GM10248 (cell line): ENCODE measurements at places on chromosomes 16 and 17.

GRCh38 chr17:4788159-4788806 lies 481 bp upstream of the GLTPD2 start:
- no peak for DNase-seq

GRCh38 chr16:80536238-80536637 lies 4.6 kb upstream of the DYNLRB2 start:
- DNase-seq = no peak

- peak; percentile 33 for DNase-seq
Observed at GRCh38 chr16:20409398-20410120, at the start of gene ACSM5. ACSM5 (plus strand) TSS chr16:20409534; CDS start chr16:20411485, 1,951 bp downstream.

DNA sequence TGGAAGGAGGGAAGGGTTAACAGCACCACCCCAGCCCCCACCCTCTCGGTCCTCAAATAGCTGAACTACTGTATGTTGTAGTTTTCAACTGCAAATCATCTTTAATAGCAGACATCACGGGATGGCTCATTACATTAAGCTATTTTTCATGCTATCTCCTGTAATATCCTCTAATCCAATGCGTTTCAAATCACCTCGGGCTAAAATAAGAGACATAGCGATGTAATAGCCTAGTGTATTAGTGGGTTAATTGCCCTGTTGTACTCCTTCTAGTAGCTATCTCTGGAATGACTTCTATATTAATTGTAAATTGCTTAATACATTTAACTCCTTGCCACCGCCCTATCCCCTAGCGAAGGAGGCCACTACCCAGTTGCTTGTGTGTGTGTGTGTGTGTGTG lies 54.3 kb downstream of the MRM1 start:
- no peak for DNase-seq

DNA sequence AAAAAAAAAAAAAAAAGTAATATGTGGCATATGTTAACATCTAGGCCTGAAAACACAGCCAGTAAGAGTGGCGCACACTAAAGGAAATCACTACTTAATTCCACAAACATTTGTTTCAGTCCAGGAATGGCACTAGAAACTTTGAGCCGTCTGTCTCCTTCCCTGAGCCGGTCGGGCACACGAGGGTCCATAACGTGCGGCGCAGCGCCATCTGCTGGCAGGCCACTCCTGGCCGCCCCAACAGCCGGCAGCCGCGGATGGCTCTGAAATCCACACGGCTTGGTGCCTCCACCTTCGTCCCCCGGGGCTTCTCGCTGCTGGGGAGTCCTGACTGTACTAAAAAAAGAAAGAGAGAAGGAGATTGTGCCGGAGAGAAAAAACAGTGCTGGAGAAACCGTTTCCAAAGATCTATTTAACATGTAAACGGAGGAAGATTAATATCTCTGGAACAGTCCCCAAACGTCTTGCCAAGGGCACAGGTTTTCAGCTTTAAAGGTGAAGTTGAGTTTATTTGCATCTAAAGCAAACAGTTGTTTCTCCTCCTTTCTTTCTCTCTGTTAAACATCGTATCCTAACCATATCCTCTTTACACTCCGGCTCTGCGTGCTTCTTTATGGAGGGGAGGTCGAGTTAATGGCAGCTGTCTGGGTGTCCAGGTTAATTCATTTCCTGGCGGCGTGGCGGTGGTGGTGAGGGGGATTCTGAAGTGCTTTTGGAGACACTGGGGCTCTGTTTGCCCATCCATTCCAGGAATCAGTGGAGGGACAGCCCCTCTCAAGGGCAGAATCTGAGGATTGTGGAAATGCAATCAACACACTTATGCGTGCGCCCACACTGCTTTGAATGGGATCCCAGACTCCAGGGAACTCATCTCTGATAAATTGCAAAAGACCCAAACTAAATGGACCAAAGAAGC lies 611.3 kb upstream of the SALL1 start:
- DNase-seq = peak; percentile 68

DNA sequence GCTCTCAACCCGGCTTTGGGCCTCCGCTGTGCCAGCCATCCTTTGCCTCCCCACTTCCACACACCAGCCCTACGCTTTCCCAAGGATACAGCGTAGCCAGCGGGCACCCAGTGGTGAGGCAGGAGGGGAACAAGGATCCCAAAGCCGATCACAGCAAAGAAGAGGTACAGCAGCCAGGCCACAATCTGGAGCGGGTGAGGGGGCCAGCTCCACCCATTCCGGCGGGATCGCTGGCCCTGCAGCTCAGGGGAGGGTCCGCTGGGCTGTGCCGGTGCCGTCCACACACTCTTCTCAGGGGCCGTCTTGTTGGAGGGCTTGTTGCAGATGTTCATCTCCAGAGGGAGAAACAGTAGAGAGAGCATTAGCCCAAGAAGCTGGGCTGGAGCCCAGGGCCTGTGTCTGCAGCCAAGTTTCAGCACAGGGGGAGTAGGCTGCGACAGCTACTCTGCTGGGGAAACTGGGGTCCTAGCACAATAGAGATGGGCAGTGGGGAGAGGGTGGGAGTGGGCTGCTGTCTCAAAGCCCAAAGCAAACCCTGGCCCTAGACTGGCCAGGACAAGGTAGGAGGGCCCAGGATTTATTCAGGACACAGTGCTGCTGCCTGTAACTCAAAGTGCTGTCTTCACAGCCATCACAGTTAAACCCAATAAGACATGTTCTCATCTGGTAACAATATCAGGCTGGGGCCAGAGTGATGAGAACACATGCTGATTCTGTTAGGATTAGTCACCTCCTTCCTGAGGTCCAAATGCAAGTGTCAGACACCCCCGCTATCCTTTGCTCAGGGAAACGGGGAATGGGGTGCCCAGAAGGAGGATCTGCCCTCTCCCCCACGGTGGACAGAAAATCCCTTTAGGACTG lies 9.9 kb downstream of the ZDHHC1 start:
- DNase-seq = no peak

- no peak for DNase-seq
Observed at GRCh38 chr16:86387468-86388440, 122.6 kb upstream of the FOXF1 start.

- no peak for DNase-seq
Observed at GRCh38 chr16:29204806-29205135, 201.7 kb downstream of the NPIPB11 start.

GRCh38 chr16:27169511-27170071 lies 33.7 kb upstream of the KDM8 start:
- no peak for DNase-seq

DNA sequence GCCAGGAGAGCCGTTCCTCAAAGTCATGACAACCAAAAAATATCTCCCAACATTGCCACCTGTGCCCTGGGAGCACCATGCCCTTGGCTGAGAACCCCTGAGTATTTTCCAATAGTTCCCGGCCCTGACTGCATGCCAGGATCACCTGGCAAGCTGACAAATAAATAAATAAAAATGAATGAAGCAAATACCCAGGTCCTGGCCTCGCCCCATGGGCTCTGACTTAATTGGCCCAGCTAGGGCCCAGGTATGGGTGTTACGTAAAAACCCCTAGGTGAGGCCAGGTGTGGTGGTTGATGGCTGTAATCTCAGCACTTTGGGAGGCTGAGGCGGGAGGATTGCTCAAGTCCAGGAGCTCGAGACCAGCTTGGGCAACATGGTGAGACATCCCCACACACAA lies 2.7 kb upstream of the C16orf74 start:
- no peak for DNase-seq

DNA sequence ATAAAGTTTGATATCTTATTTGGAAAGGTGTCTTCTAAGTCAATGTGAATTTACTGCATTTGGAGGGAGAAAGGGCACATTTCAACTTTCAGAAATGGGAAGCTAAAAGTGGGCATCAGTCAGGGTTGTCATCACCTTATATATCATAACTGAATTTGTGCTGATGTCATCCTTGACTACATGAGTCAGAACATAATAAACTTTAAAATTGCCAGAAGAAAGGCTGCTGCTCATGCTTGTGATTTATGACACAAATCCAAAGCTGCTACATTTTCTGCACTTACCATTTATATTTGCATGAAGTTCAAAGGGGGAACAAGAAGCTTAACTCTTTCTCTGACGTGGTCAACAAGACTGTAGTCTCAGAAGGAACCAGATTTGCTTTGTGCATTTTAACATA lies 196.6 kb downstream of the UTP18 start:
- DNase-seq = no peak

DNA sequence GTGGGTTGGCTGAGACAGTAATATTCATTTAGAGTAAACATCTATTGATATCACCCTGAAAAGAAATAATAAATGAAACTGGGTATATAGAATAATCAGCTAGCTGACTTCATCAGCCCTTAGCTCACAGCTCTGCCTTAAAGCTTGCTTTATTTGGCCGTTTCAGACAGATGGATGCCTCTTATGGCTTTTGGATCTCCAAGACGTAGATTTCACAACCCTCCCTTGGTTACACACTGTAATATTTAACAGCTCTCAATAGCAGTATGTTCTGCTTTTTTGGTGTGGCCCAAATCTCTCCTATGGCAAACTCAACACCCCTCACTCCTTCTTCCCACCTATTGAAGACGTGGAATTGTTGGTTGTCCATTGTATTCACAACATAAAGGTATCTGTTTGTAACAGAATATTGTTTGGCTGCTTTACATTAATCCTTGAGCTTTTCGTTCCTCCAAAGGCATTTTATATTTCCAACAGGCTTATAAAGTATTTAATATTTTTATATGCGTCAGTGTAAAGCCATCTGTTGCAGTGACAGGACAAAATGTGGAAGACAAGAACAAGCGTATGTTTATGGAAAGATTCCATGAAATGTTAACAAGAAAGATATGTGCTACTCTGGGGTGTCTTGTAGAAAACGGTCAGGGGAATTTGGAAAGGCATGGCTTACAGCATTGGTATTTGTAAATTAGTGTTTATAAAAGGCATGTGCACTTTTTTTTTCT lies 837.0 kb upstream of the RBFOX1 start:
- DNase-seq = no peak

GRCh38 chr16:10522966-10523365 lies 57.4 kb downstream of the EMP2 start:
- DNase-seq = no peak

DNA sequence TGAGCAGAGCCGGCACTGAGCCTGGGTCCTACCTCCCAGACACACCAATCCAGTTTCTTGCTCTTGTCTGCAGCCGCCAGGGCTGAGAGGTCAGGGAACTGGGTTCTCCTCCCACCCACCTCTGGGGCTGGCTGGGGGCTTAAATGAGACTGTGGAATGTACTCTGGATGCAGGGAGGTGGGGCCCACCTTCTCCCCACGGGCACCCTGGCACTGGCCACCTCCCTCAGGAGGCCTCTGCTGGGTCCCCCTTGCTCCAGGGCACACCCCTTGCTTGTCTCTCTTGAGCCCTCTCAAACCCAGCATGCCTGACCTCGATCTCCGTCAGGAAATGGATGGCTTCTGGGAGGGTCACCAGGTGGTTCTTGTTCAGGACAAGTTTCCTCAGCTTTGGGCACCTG lies 6.4 kb downstream of the FLII start:
- no peak for DNase-seq

DNA sequence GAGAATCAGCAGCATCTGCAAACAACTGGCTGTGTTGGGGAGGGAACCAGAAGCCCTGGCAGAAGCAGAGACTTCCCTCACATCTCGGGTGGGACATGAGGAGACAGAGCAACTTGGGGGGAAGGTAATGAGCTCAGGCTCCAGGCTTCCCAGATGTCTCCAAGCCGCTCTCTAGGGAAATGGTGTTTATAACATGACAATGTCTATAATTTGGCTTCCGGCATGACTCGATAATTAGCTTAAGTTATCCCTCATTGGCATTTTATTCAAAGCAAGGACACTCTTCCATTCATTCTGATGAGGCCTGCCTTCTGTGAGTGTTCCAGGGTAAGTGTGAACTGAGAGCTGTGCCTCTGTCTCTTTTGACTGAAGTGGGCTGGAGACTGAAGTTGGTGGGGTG lies 14.7 kb upstream of the MLLT6 start:
- no peak for DNase-seq

DNA sequence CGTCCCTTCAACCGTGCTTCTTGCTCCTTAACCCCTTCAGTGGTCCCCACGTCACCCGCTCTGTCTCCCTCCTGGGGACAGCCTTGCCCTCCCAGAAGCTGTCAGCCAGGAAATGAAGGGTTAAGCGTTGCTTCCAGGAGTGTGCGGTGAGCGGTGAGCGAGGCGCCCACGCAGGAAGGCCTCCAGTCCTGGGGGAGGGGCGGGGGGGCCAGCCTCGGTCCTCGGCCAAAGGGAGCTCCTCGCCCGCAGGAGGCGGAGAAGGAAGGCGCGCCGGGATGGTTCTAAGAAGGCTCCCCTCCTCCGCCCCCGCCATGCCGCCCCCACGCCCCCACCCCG lies 2.3 kb downstream of the RBFOX3 start:
- no peak for DNase-seq

GRCh38 chr17:36931697-36932382 lies 5.4 kb upstream of the LHX1 start:
- DNase-seq = no peak

DNA sequence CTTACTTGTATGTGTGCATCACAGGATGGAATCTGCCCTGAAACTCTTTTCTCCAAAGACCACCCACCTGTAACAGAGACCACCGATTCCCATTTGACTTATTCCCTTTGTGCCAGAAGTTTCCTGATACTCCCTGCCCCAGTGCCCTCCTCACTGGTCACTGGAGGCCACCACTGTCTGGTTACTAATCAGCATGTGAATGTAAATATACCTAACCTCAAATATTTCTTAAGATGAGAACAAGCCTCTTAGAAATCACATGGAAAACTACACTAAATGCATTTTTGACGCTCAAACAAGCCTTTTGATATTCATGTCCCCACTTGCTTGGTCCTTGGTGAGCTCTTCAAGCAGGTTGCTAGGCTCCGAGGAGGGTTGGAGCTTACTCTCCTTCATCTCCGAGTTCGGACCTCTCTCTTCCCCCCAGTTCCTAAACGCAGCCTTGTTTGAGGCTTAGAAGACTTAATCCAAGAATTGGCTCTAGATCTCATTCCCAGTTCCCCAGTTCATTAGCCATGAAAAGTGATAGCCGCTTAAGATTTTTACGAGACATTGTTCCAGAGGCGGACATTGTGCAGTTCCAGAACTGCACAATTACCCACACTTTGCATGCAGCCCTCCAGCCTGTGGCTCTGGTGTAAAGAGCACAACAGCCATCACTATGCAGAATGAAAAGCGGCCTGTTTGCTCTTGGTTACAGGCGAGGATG lies 579.2 kb upstream of the PSMD7 start:
- no peak for DNase-seq

GRCh38 chr17:80821546-80821945 lies 170.1 kb upstream of the CHMP6 start:
- no peak for DNase-seq

GRCh38 chr17:55996826-55997225 lies 156.4 kb upstream of the ANKFN1 start:
- no peak for DNase-seq

DNA sequence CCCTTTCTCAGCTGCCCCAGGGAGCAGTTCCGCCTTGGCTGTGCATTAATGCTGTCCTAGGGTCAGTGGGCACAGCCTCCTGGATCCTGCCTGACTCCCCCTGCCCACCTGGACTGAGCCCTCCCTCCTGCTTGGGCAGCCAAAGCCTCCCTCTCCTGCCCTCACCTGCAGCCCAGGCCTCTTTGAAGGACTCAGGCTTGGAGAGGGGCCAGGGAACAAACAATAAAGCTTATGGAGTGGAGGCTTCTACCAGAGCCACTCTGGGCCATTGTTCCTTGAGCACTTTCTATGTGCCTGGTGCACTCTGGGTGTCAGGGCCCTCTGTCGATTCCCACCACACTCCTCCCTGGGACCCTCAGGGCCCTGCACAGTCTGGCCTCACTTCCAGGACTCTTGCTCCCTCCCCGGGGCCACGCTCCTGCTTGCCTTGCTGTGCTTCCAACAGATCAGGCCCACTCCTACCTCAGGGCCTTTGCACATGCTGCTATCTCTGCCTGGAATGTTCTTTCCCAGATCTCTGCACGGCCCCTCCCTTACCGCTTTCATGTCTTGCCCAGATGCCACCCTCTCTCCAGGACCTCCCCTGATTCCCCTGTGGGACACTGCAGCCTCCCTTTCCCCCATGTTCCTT lies 5.0 kb downstream of the KCNJ12 start:
- no peak for DNase-seq

GRCh38 chr16:4314532-4315185 lies 1.2 kb upstream of the GLIS2 start:
- DNase-seq = no peak
